ENCODE measurements at places on chromosomes 3 and 15.

DNA sequence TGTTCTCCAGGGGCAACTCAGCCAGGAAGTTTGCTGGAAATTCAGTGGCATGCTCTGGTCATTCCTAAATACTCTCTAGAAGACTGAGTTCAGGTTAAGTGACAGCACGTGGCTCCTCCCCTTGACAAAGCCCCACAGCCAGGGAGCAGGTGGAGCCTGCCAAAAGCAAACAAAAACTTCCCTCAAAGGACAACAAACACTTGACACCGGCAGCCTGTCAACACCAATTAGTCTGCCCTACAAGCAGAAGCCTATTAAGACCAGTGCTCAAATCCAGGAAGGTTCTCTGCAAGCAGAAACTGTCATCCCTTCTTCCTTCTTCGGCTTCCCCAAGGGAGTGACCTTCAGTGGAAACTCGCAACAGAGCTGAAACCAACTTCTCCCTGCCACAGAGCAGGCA is 5.0 kb downstream of the MEX3B start:
- no peak for DNase-seq

DNA sequence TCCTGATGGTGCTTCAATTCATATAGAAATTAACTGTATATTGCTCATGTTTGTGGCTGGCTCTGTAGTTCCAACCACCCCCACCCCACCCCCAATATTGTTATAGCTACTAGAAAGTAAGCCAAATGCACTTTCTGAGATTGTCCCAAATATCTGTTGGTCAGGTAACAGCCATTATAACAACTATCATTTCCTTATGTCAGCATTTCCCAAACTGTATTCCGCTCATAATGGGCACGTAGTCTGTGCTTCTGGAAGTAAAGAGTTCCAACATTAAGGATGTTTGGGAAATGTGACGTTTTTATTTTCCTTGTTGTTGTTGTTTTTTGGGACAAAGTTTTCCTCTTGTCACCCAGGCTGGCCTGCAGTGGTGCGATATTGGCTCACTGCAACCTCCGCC is 12.2 kb upstream of the TBL1XR1 start:
- no peak for DNase-seq

GRCh38 chr3:126133606-126134005 is 46.8 kb downstream of the ALDH1L1 start:
- no peak for DNase-seq

DNA sequence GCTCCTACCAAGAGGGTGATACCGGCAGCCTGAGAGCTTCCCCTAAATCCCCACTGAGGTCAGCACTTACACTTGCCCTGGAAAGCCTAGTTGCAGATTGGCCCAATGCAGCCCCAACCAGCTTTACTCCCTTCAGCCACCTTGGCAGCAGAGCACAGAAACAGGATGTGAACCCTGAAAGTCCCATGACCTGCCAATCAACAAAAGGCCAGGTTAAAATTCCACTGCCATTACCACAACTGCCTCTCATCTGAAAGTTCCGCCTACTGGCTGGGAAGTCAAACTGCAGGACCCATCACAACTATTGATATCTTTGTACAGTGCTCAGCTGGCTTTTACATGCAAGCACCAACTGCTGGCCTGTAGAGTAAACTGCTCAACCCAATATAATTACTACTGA is 156.2 kb downstream of the ZMAT3 start:
- DNase-seq, result no peak

- no peak for DNase-seq
These were observed 113.0 kb upstream of the PTPRG start for GRCh38 chr3:61448378-61448777.

GRCh38 chr3:55877703-55878102 is 390.6 kb upstream of the WNT5A start:
- DNase-seq, result no peak

- DNase-seq, result no peak
These were observed 20.2 kb downstream of the SLC24A1 start for GRCh38 chr15:65641768-65642475.

GRCh38 chr15:90020936-90021507 is 19.9 kb downstream of the ZNF710 start:
- no peak for DNase-seq

DNA sequence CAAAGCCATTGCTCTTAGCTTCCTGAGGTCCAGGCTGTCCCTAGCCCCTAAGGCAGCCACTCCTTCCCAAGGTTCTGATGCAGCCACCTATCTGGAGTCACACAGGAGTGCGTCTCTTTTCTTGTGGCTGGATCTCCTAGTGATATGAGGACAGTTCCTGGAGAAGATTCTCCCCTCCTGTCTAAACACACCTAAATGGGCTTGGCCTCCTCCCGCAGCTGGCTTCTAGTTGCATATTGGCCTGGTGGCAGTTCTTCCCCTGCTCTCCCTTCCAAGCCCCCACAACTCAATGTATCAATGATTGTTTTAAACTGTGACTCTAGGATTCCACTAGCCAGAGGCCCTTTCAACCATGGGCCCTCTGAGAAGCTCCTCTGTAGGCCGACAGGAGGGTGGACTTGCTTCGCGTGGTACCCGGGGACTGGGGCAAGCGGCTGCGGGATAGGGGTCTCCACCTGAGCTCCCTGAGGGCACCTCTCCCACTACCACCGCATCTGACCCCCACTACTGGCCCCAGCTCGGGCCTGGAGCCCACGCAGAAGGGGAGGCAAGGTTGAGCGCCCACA is 1.4 kb downstream of the ITGA11 start:
- no peak for DNase-seq

DNA sequence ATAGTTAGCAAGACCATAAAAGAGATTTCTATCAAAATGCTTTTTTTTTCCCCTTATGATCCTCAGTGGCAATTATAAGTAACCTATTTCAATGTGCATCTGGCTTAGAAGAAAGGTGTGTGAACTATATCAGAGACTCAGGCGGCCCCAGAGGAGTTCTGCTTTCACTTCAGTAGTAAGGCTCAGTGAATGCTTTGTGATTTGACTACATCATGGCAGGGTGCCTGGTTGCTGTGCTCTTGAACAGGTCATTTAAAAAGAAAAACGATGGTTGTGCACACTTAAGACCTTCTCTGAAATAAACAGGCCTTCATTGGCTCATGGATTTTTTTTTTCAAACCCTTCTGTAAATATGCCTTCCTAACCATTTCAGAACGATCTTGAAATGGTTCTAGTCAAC is 400.4 kb upstream of the RARB start:
- no peak for DNase-seq

GRCh38 chr3:60919296-60919695 is 332.0 kb downstream of the FHIT start:
- no peak for DNase-seq

DNA sequence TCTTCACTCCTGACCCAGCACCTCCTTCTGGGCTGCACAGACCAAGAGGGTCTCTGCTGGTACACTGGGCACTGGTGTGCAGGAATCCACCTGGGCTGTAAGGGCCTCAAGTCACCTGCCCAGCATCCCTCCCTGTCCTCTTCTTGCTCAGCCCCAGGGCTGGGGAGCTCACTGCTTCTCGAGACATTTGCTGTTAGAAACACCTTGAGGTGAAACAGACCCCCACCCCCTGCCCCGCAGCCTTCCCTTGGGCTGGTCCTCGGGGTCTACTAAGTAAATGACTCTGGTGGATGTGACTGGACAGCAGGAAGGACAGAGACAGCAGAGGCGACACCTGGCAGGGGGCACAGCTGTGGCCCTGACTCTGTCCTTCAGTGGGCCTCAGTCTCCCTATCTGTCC is 29.1 kb downstream of the LOXL1 start:
- no peak for DNase-seq

DNA sequence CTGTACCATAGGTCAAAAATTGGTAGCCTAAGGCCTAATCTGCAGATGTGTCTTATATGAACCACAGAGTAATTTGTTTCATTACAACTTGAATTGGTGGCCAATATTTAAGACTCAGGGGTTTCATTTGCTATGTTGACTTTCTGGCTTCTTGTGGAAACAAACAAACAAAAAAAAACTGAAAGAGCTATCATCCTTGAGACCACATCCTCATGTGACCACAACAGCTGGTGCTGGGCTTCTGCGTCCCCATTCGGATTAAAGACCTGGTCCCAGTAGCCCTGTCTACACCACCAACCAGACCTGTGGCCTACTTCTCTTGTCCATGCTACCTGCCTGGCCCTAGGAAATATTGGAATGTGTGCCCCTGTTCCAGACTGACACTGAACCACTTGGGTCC is 61.7 kb downstream of the STRIT1 start:
- DNase-seq, result no peak

GRCh38 chr3:9682096-9682495 is 21.5 kb upstream of the CPNE9 start:
- DNase-seq, result no peak

DNA sequence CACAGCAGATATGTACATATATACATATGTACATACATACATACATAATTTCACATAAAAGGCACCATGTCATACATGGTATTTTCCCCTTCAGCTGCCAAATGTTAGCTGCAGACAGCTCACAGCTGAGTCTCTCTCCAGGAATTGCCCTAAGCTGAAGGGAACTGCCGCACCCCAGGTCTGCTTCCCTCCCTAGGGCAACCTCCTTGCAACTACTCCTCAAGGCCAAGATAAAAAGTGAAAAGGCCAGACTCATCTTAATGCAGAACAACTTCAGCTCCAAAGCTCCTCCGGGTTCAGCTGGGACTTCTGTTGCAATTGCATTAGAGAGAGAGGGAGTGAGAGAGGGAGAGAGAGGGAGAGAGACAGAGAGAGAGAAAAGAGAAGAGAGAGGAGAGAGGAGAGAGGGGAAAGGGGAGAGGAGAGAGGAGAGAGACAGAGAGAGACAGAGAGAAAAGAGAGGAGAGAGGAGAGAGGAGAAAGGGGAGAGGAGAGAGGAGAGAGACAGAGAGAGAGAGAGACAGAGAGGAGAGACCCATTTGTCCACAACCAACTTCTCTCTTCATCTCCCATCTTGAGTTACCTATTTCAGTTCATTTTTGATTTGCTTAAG is 143.4 kb upstream of the HES1 start:
- no peak for DNase-seq
